RPMI7951 (cell line): ENCODE measurements at places on chromosomes 3 and 15. TPM values are rescaled to one million over a fixed set of nuclear protein-coding genes. Genes with fewer than 3 reads are reported as not detected.

The PLIN1 gene
- 0.20 TPM in 1 of 2 replicates, not detected in the other for total RNA-seq

- DNase-seq: no peak
Measured at GRCh38 chr15:98375513-98376340, 272.6 kb upstream of the IGF1R start.

DNA sequence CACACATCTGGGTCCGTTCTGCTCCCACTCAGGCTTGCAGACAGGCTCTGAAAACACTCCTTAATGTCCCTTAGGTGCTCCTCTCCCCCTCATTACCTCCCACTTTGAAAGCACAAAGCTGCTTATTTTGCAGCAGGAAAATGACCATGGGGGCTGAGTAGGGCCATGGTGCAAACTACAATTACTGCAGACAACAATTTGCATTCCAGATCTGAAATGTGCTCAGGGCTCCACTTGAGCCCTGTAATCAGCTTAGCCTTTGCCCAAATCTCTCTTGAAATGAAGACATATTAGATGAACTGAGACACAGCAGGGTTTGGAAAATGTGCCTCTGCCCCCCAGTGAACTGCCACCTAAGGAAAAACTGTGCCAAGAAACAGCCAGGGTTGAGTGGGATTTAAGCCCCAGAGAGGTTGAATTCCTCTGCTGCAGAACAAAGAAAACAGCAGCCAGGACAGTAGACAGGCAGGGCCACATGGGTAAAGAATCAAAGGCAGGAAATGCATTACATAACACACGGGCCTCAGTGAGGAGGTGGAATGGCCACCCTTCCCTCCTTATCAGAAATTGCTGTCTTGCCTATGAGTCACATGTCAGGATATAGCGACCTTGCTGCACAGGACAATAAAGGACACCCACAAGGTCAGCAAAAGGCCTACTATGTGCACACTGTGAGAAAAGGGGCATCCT is 126.8 kb upstream of the ARHGEF3 start:
- DNase-seq: peak; percentile 50

GRCh38 chr3:111874177-111874820 is 15.2 kb downstream of the PHLDB2 start:
- DNase-seq: peak; percentile 78

- DNase-seq: no peak
Measured at GRCh38 chr15:83889995-83890394, 236.1 kb downstream of the ADAMTSL3 start.

DNA sequence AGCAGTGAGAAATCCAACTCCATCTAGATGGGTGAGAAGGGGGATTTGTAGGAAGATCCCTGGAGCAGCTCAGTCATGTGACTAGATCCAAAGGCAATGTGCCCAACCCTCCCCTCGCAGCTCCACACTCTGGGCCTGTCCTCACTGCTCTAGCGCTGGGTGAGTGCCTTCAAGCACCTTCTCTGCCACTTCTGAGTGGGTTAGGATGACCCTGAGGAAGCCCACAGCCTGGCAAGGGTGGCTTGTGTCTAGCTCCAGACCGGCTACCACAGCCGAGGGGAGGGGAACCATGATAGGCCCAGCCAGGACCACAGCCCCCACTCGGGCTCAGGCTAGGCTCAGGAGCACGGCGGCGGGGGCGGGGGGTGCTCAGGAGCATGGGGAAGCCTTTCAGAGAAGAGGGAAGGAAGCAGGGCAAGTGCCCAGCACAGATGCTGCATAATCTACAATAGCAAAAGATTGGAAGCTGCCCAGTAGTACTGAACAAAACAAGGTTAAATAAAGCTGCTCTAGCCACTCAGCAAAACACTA is 1.7 kb downstream of the SPATA12 start:
- DNase-seq: no peak

GRCh38 chr3:143084856-143085731 is 34.5 kb upstream of the CHST2 start:
- peak; percentile 74 for DNase-seq

GRCh38 chr15:91407269-91407889 is 307.3 kb downstream of the SV2B start:
- DNase-seq: peak; percentile 86

GRCh38 chr3:103685939-103686338 is 1251.1 kb downstream of the ZPLD1 start:
- no peak for DNase-seq

GRCh38 chr3:190083635-190084034 is 37.1 kb downstream of the P3H2 start:
- DNase-seq: no peak

- no peak for DNase-seq
Measured at GRCh38 chr15:75430259-75430658, 21.2 kb downstream of the SIN3A start.

DNA sequence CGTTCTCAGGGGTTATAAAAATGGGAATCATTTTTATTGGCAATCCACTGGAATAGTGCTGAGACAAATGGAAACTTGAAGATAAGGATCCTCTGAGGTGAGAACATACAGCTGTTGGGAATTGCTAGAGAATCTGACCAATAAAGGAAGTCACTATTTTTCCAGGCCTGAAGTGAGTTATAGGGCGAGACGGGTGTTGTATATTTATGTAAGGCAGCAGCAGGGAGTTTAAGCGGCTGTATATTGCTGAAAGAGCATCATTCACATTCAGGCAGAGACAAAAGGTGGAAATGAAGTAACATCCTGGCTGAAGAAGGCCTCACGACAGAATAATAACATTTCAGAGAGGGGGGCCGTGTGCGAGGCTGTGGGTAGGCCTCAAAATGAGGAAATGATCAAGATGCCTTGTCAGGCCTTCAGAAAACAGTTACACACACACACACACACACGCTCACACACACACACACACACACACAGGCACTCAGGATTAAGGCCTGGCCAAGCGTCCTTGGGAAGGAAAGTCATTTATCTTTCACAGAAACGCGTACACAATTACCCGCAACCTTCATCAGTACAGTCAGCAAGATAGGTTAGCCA is 964.9 kb upstream of the NR2F2 start:
- DNase-seq: no peak

The ACKR2 gene
- total RNA-seq: not detected in 2 replicates

GRCh38 chr3:154779571-154779970 is 300.5 kb upstream of the MME start:
- peak; percentile 54 for DNase-seq

- DNase-seq: no peak
Measured at GRCh38 chr15:99434506-99435112, 131.2 kb upstream of the MEF2A start.
